ENCODE measurements at places on chromosomes 6 and 20. TPM values are rescaled to one million over a fixed set of nuclear protein-coding genes. Genes with fewer than 3 reads are reported as not detected.
A peak's percentile ranks its signal among the peaks of the same experiment; 100 is the strongest.

FAM209B gene
- total RNA-seq = not detected

- DNase-seq = no peak
- H3K27ac ChIP-seq = no peak overlapping the region
- no peaks in the 10 kb centered on the region for H3K36me3 ChIP-seq
- H3K4me1 ChIP-seq = no peaks in the 10 kb centered on the region
- no peak overlapping the region for H3K4me3 ChIP-seq
- H3K27me3 ChIP-seq = no peaks in the 10 kb centered on the region
Observed at GRCh38 chr20:12203981-12204380, 286.3 kb downstream of the BTBD3 start.

- H3K4me3 ChIP-seq = no peak overlapping the region
- H3K27ac ChIP-seq = no peak overlapping the region
- no peaks in the 10 kb centered on the region for H3K36me3 ChIP-seq
- DNase-seq = no peak
- H3K4me1 ChIP-seq = no peaks in the 10 kb centered on the region
Observed at GRCh38 chr20:43564993-43565757, 6.3 kb downstream of the SGK2 start.

PSORS1C1 gene
- total RNA-seq = 4.2 TPM

DNA sequence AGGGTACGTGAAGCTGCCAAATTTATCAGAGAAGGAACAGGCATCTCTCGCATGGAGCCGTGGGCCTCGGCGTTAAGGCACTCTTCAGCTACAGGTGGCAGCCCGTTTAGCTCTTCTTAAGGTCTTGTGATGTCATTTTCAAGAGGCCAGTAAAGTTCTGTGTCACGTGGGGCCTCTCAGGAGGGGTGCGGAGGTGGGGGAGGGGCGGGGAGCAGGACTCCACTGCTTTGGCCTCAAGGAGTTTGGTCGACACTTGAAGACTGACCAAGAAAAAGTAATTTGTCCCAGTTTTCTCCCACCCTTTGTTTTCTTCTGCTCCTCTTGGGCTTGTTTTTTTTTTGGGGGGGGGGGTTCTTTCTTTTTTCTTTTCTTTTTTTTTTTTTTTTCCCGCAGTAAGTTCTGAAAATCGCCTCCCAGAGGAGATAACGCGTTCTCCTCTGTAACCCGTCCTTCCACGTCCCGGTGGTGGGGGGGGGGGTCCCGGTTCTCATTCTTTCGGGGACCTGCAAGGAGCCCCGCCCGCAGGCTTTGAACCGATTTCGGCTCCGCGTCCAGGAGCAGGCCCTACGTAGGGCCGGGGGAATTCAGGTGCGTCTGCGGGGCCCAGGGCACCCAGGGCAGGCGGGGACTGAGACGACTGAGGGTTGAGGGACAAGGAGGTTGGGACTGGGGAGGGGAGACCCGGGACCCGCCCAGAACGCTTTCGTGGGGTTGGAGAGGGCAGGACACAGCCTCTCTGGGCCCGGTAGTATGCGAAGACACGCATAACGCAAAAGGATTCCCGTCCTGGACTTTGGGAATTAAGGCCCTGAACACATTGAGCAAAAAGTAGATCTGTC lies 26.0 kb downstream of the GPX6 start:
- no peaks in the 10 kb centered on the region for H3K36me3 ChIP-seq
- H3K4me1 ChIP-seq = peaks cover 16% of the 10 kb centered on the region
- peak overlapping the region; percentile 98 for H3K27ac ChIP-seq
- peaks cover 14% of the 10 kb centered on the region for H3K27me3 ChIP-seq

DNA sequence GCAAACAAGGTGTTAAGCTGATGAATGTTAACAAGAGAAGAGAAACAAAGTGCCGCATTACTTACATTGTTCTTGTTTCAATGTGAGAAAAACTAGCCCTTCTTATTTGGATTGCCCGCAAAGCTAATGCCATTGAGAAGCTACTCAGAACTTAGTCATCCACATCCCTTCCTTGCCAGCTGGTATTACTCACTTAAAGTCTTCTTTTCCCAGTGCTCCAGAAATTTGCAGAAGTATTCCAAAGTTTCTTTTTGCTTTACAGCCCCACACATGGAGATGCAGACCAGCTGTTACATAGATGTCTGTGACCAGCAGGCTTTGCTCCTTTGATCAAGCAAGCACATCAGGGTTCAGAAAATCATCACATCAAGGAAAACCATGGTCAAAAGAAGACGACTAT lies 529.0 kb downstream of the TBC1D32 start:
- no peaks in the 10 kb centered on the region for H3K36me3 ChIP-seq
- H3K27me3 ChIP-seq = no peaks in the 10 kb centered on the region
- H3K4me1 ChIP-seq = no peaks in the 10 kb centered on the region
- H3K27ac ChIP-seq = no peak overlapping the region
- no peak overlapping the region for H3K4me3 ChIP-seq
- no peak for DNase-seq

- H3K27me3 ChIP-seq = no peaks in the 10 kb centered on the region
- no peaks in the 10 kb centered on the region for H3K4me1 ChIP-seq
- DNase-seq = no peak
- no peak overlapping the region for H3K4me3 ChIP-seq
Observed at GRCh38 chr6:96066376-96066775, 50.6 kb downstream of the FUT9 start.

LRFN2 gene
- not detected for total RNA-seq

OR2H2 gene
- total RNA-seq = not detected

GDAP1L1 gene
- total RNA-seq = not detected

DNA sequence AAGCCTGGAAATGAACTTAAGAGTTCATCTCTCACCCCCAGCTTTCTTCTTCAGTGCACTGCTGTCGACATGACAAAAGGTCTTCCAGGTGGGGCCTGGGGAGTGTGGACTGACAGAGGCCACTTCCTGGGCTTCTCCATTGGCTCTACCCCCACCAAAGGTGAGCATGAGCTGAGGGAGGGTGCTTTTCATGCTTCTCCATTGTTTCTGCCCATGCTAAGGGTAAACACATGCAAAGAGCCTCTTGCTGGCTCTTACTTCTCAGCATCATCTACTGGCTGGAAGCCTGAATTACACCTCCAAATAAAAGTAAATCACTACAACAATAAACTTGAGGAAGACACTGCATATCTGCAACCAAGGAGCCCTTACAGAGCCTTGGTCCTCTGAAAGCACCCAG lies 227.2 kb downstream of the EPM2A start:
- H3K4me3 ChIP-seq = no peak overlapping the region
- DNase-seq = no peak
- H3K27ac ChIP-seq = no peak overlapping the region
- H3K27me3 ChIP-seq = no peaks in the 10 kb centered on the region
- H3K4me1 ChIP-seq = no peaks in the 10 kb centered on the region

MTCH1 gene
- 208 TPM for total RNA-seq

DNA sequence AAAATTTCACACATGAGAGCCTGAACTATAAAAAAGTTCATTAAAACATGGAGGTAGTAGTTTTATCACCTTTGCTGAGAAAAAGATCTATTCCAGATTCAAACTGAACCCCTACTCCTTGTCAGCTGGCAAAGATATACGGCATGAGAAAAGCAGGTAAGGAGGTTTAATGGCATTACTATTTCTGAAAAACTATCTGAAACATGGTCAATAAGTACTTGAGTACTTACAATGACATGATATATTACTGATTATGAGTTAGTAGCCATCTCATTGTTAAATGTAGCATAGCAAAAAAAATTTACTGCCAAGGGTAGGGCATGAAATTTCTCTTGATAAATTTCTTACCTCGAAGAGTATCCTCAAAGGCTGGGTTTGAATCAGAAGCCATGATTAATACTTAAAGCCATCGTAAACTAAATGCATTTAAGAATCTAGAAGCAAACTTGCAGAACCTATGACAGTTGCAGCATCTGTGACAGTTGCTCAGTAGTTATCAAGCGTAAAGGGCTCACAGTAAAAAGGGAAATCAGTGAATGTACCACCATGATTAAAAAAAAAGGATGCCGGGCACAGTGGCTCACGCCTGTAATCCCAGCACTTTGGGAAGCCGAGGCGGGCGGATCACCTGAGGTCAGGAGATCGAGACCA lies 8.7 kb downstream of the SLC17A5 start:
- H3K36me3 ChIP-seq = peaks cover 15% of the 10 kb centered on the region
- no peak for DNase-seq
- H3K27me3 ChIP-seq = no peaks in the 10 kb centered on the region
- H3K4me3 ChIP-seq = peak overlapping the region; percentile 90
- H3K27ac ChIP-seq = peak overlapping the region; percentile 22

PAX1 gene
- not detected for total RNA-seq

DNA sequence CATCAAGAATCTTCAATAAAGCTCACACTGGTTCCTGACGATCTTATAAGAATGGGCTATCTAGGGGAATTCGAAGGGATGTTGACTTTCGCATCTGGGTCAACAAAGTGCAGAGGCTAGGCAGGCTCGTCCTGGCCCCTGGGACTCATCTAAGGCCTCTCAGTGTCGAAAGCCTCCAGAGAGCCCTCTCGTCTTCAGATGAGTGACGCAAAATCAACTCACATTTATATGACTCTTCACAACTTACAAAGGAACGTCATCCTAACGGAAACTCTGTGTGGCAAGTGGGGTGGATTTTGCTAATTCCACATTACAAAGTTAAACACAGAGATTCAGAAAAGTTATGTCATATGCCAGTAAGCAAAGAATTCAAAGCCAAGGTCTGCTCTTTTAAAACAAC lies 270.5 kb upstream of the EXOC2 start:
- H3K4me1 ChIP-seq = no peaks in the 10 kb centered on the region
- no peaks in the 10 kb centered on the region for H3K36me3 ChIP-seq
- DNase-seq = no peak
- H3K4me3 ChIP-seq = no peak overlapping the region

PTGIS gene
- total RNA-seq = 165 TPM

DNA sequence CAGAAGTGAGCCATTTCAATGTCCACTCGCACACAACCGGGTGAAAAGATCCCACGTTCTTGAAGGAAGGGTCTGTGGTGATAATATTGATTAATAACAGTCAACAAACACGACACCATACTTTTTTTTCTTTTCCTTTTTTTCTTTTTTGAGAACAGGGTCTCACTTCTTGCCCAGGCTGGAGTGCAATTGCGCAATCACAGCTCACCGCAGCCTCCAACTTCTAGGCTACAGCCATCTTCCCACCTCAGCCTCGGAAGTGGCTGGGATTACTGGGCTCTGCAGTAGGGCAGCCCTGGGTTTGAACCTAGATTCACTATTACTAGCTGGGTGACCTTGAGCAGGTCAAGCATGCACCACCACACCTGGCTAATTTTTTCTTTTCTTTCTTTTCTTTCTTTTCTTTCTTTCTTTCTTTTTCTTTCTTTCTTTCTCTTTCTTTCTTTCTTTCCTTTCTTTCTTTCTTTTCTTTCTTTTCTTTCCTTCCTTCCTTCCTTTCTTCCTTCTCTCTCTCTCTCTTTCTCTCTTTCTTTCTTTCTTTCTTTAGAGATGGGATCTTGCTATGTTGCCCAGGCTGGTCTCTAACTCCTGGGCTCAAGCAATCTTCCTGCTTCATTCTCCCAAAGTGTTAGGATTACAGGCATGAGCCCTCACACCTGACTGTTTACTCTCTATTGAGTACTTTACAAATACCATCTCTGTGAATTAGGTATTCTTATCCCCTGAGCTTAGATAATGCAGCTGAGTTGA lies 123.9 kb downstream of the SNX5 start:
- DNase-seq = no peak
- no peaks in the 10 kb centered on the region for H3K36me3 ChIP-seq
- H3K4me3 ChIP-seq = no peak overlapping the region
- H3K27me3 ChIP-seq = no peaks in the 10 kb centered on the region
- H3K27ac ChIP-seq = peak overlapping the region; percentile 32

GRCh38 chr20:6277661-6278240 lies 154.9 kb upstream of the FERMT1 start:
- H3K4me3 ChIP-seq = peak overlapping the region; percentile 13
- H3K27me3 ChIP-seq = no peaks in the 10 kb centered on the region
- H3K27ac ChIP-seq = peak overlapping the region; percentile 92
- peaks cover 32% of the 10 kb centered on the region for H3K4me1 ChIP-seq
- DNase-seq = no peak

MSH5 gene
- total RNA-seq = 17.4 TPM

- peaks cover 8% of the 10 kb centered on the region for H3K36me3 ChIP-seq
- no peaks in the 10 kb centered on the region for H3K27me3 ChIP-seq
- no peak overlapping the region for H3K27ac ChIP-seq
- DNase-seq = no peak
- H3K4me3 ChIP-seq = no peak overlapping the region
- no peaks in the 10 kb centered on the region for H3K4me1 ChIP-seq
Observed at GRCh38 chr20:3247638-3248037, 8.6 kb upstream of the SLC4A11 start.

OR12D3 gene
- total RNA-seq = not detected

CGA gene
- total RNA-seq = not detected

GRCh38 chr6:158536891-158537798 lies 22.7 kb upstream of the TMEM181 start:
- peak overlapping the region; percentile 72 for H3K4me3 ChIP-seq
- H3K36me3 ChIP-seq = no peaks in the 10 kb centered on the region
- peaks cover 12% of the 10 kb centered on the region for H3K4me1 ChIP-seq
- no peak overlapping the region for H3K27ac ChIP-seq
- no peak for DNase-seq
- H3K27me3 ChIP-seq = no peaks in the 10 kb centered on the region

EPB41L2 gene
- total RNA-seq = 59.9 TPM

DNA sequence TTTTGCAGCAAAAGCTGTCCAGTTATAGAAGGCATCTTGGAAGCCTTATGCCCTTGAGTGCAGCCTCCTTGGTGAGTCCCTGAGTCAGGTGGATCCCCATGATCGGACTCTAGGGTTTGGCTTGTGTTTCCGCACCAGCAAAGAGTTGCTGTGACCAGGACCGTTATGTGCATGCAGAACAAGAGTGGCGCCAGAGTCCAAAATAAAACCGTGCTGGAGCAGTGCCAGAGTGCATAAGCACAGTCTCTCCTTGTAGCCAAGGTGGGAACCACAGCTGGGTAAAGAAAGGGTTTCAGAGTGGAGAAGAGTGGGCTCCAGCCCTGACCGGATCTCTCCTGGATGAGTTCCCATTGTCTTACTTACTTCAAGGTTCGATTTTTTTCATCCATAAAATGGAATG lies 58.6 kb downstream of the FOXA2 start:
- H3K36me3 ChIP-seq = no peaks in the 10 kb centered on the region
- no peak overlapping the region for H3K27ac ChIP-seq
- H3K4me1 ChIP-seq = no peaks in the 10 kb centered on the region
- H3K4me3 ChIP-seq = no peak overlapping the region
- DNase-seq = no peak

CBLN4 gene
- total RNA-seq = not detected

DNA sequence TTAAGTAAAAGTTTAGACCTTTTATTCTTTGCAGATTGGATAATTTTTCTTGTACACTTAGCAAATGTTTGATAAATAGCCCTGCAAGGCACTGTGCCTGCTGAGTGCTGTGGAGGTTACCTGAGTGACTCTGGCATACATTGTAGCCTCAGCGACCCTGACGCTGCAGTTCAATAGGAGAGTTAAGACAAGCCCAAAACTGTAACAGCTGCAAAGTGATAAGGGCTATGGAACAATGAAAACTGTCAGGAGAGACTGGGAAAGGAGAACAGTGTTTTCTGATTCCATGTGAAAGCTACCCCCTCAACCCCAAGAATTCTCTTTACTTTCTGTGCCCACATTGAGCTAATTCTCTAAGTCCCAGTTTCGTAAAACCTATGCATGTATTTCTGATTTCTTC lies 22.2 kb downstream of the HIVEP1 start:
- H3K27ac ChIP-seq = peak overlapping the region; percentile 37
- H3K4me1 ChIP-seq = peaks cover 46% of the 10 kb centered on the region
- no peak overlapping the region for H3K4me3 ChIP-seq

GRCh38 chr6:151300267-151300991 lies 60.7 kb downstream of the AKAP12 start:
- no peaks in the 10 kb centered on the region for H3K27me3 ChIP-seq
- peak overlapping the region; percentile 28 for H3K27ac ChIP-seq
- H3K4me1 ChIP-seq = peaks cover 60% of the 10 kb centered on the region
- H3K36me3 ChIP-seq = peaks cover 4% of the 10 kb centered on the region
- DNase-seq = no peak
- no peak overlapping the region for H3K4me3 ChIP-seq
